ENCODE measurements at places on chromosomes 16 and 17. TPM values are rescaled to one million over a fixed set of nuclear protein-coding genes. Genes with fewer than 3 reads are reported as not detected.

GRCh38 chr17:6463616-6464445 is 19.6 kb downstream of the PIMREG start:
- peak; percentile 19 for DNase-seq

DNA sequence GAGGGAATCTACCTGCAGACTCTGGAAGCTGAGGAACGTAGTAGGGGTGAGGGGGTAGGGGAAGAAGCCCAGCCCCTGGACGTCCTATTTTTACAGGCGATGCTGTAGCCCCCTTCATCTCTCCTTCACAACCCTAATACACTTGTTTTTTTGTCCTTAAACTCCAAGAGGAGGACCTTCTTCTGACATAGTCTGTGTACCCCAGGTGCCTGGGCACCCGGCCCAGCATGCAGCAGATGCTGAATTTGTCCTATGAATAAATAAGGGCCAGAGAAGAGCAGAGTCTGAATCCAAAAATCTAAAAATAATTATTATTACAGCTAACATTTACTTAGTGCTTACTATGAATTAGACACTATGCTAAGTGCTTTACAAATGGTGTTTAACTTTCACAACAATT is 5.1 kb downstream of the KIF18B start:
- no peak for DNase-seq

DNA sequence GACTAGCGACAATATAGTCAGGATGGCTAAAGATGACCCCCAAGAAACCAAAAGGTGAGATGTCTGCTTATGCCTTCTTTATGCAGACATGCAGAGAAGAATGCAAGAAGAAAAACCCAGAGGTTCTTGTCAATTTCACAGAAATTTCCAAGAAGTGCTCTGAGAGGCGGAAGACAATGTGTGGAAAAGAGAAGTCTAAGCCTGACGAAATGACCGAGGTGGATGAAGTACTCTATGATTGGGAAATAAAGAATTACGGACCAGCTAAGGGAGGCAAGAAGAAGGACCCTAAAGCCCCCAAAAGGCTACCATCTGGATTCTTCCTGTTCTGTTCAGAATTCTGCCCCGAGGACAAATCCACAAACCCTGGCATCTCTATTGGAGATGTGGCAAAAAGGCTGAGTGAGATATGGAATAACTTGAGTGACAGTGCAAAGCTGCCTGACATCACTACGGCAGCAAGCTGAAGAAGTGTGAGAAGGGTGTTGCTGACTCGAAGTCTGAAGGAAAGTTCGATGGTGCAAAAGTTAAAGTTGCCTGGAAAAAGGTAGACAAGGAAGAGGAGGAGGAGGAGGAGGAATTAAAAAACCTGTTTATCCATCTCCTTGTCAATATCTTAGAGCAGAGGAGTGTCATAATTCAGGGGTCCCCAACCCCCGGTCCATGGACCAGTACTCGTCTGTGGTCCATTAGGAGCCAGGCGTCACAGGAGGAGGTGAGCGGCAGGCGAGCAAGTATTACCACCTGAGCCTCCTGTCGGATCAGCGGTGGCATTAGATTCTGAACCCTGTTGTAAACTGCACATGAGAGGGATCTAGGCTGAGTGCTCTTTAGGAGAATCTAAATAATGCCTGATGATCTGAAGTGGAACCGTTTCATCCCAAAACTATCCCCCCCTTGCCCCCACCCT is 25.1 kb upstream of the ADGRG1 start:
- no peak for DNase-seq

DNA sequence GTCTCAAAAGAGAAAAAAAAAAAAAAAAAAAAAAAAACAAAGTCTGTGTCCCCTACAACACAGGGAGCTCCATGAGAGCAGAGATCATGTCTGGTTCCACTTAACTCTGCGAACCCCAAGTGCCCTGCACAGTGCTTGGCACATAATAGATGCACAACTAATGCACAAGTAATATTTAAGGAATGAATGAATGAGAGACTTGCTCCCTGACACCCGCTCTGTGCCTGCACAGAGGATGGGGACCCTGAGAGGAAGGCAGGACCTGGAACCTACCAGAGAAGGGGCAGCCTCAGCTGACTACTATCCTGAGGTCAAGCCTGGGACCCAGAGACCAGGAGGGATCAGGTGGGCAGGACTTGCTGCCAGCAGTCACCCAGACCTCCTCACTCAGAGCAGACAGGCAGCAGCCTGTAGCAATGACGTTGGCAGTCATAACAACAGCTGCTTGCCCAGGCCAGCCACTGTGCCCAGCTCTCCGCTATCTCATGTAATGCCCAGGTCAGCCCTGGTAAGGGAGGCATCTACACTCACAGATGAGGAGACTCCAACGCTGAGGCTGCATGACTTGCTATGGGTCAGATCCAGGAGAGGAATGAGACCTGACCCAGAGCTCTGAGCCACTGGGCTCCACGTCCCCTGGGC is 2.9 kb downstream of the MYO15A start:
- DNase-seq: no peak

SYT17 gene
- 0.64 TPM for total RNA-seq

SPAG9 gene
- total RNA-seq: 42.8 TPM

DNA sequence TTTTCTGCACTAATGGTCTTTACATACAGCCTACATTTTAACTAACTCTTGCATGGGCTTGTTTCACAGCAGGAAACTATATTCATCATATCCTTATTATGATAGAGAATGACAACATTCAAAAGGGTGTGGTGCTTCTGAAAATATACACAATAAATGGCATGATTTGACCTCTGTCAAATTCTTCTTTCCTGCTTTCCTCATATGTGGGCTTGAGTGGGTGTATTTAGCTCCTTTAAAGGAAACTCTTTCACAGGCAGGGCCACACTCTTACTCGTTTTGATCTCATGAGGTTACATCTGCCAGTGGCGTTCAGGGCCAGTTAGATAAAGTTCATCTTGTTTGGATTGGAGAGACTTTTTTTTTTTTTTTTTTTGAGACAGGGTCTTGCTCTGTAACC is 6.1 kb downstream of the SLC35G3 start:
- DNase-seq: no peak

DNA sequence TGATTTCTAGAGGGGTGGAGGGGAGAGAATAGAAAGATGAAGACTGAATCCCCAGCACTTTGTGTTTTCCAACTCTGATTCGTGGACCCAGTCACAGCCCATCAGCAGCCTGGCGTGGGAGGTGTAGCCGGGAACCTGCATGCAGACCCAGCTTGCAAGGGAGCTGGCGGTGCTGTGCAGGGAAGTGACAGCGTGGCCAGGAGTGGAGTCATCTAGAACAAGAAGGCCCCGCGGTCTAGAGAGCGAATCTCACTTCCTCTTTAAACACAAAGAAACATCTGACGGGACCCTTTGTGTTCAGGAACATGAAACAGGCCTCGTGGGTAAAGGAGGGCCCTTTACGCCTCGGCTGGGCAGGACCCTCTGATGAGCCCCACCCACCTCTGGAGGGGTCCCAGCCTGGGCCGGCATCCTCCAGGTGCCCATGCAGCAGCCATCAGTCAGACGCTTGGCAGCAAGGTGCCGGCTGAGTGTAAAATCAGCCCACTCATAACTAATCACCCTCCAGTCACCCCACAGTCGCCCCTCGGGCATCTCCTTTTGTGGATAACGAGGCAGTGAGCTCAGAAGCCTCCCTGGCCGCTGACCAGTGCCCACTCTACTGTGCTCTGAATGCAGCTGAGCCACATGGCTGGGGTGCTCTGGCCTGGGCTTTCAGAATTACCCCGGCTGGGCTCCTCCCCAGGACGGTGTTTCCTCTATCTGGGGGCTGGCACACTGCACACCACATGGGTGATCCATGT is 4.4 kb downstream of the SNAI3 start:
- DNase-seq: peak; percentile 69

DNA sequence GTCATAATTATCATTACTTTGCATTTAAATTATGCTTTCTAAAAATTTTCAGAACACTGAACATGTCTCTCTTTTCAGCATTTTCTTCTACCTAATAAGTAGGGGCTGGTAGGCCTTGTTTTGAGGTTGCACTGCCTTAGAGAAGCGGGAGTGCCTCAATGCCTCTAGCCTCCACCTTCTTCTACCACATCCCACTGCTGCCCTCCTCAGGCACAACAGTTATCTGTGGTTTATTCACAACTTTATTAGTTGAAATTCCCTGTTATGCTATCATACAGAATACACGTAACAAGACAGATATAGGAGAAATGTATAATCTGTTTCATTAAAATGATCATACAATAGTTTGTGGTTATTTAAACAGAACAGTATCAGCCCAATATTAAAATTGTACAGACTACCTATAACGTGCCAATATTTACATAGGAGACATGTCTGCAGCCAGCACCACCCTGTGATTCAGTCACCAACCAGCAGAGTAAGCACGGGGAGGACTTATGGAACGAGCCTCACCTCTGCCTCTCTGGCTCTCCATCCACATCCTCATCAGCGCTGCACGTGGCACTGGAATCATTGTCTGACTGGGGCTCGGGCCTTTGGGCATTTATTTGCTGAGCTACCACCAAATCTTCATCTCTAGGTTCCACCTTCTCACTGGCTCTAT is 101.2 kb downstream of the TTC19 start:
- no peak for DNase-seq

DNA sequence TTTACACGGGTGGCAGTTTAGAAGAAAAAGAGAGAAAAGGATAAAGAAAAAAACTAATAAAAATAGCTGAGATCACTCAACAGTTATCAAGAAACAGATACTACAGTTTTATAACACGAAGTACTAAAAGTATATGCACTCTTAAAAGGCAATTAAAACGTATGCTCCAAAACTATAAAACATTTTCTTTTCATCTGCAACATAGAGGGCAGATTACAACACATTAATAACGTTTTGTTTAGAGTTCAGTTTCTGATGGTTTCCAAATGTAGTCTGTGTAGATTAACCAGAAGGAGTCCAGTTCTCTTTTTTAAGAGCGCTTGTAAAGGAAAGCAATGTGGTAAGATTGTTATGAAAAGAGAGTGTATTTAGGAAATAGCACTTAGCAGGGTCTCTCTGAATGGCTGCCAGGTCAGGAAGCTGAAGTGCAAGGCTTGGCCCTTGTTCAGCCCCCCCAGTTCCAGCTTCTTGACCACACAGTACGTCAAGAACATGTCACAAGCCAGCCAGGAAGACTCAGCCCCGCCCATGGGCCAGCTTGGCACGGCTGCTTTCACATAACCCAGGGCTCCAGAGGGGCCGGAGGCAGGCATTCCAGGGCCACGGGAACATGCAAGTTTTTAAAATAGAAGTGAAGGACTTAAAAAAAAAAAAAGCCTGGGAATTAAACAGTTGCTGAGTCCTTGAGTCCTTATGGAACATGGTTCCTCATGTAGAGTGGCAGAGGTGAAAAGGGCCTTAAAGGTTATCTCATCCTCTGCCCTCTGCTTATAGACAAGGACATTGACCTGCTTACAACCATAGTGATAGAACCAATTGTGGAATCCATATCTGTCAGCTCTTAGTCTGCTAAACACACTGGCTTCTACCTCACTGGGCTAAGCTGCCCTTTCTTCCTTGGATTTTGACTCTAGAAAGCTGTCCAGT is 147.4 kb upstream of the TBX2 start:
- peak; percentile 92 for DNase-seq

- DNase-seq: no peak
These were observed 35.0 kb upstream of the ZNF423 start for GRCh38 chr16:49890876-49891275.

MARVELD3 gene
- total RNA-seq: not detected

GRCh38 chr17:69062860-69063581 is 2.3 kb upstream of the ABCA9 start:
- DNase-seq: no peak

- DNase-seq: no peak
These were observed 73.5 kb downstream of the CYLD start for GRCh38 chr16:50815382-50815781.

- DNase-seq: no peak
These were observed 68.5 kb downstream of the C16orf95 start for GRCh38 chr16:87248714-87249113.

CD300E gene
- 0.27 TPM for total RNA-seq

BCAR1 gene
- total RNA-seq: 82.9 TPM

DNA sequence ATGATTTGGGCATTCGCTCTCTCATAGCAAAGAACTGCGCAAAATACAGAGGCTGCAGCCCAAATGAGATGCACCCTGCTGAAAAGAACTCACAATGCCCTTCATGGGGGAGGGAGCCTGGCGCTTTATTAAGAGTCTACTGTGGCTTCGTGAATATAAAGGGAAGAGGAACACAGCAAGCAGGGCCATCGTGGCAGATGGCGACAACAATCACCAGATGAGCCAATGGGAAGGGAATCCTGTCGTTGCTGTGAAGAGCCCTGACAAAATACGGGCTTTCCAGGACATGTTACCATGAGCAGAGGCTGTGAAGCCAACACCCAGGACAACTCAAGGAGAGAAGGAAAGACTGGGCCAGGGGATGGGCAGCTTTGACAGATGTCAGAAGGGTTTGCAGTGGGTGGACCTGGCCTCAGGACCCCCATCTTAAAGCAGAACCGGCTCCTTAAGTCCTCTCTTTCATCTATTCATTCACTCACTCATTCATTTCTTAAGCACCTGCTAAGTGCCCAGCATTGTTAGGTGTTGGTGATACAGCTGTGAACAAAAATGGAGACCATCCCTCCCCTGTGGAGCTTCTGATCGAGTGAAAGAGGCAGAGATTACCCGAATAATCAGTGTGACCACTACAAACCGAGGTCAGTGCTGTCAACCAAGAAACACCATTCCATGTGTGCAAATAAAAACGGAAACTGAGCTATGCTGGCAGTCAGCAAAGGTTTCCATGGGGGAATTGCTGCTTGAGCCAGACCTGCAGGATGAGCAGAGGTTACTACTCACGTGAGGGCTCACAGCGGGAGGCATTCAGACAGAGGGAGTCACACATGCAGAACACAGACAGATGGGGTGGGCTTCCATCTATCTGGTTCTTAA is 125.8 kb downstream of the DYNLRB2 start:
- DNase-seq: no peak

PIGW gene
- total RNA-seq: 3.5 TPM

- DNase-seq: no peak
These were observed 560 bp upstream of the RUSF1 start for GRCh38 chr16:31508706-31509195.

DNA sequence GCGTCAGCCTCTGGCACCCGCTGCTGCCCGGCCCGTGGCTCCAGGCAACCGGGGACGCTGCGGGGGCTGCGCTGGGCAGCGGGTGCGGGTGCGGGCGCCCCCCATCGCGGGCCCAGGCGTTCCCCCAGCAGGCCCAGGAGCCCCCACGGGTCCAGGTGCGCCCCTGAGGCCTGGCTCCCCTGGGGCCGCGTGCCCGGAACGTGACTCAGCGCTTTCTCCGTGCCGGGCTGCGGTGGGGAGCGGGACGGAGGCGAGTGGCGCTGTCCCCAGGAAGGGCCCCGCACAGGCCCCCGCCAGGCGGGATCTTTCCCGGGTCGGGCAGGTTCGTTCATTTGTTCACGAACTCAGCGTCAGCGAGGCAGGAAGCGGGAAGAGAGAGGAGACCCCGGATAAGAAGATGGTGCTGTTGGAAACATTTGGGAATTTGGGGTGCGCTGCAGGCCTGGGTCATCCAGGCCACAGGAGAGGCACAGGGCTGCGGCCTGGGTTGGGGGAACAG is 18.4 kb upstream of the EXOC7 start:
- peak; percentile 53 for DNase-seq

TMEM98 gene
- total RNA-seq: 10.7 TPM
